Activated CD4-positive, alpha-beta T cell treated with anti-CD3 and anti-CD28 coated beads for 36 hours (primary cell): ENCODE measurements at places on chromosomes 2 and 18.

DNA sequence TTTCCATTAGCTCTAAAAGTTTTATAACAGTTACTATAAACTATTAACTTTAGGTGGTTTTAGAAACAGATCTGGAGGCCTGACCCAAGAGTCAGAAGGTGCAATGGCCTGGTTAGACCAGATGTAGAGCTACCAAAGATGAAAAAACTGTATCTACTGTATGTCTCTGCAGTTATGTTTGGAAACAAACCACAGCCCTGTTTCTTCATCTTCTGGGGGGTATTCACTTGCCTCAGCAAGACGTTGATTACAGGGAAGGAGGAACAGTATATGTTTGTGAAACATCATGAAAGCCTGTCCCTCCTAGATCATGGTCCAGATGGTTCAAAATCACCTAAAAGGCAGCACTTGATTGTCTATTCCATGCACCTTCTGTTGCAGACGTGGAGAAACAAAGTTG lies 220.2 kb downstream of the SUCLG1 start:
- no peak overlapping the region for H3K4me3 ChIP-seq
- peaks cover 13% of the 10 kb centered on the region for H3K27me3 ChIP-seq
- H3K36me3 ChIP-seq: no peaks in the 10 kb centered on the region
- no peaks in the 10 kb centered on the region for H3K4me1 ChIP-seq
- no peak overlapping the region for H3K27ac ChIP-seq
- no peak for DNase-seq

- H3K36me3 ChIP-seq: peaks cover 11% of the 10 kb centered on the region
- no peak for DNase-seq
- H3K27ac ChIP-seq: peak overlapping the region; percentile 81
- no peaks in the 10 kb centered on the region for H3K27me3 ChIP-seq
- H3K4me3 ChIP-seq: peak overlapping the region; percentile 99
- H3K4me1 ChIP-seq: peaks cover 48% of the 10 kb centered on the region
Measured at GRCh38 chr18:23453680-23454058, 582 bp downstream of the RIOK3 start.

GRCh38 chr2:69104261-69104660 lies 91.3 kb downstream of the ANTXR1 start:
- peaks cover 4% of the 10 kb centered on the region for H3K27me3 ChIP-seq
- H3K4me3 ChIP-seq: no peak overlapping the region
- H3K36me3 ChIP-seq: no peaks in the 10 kb centered on the region
- H3K4me1 ChIP-seq: no peaks in the 10 kb centered on the region

- H3K36me3 ChIP-seq: no peaks in the 10 kb centered on the region
- peaks cover 21% of the 10 kb centered on the region for H3K27me3 ChIP-seq
- no peak overlapping the region for H3K4me3 ChIP-seq
- H3K4me1 ChIP-seq: no peaks in the 10 kb centered on the region
Measured at GRCh38 chr2:121855510-121855909, 100.1 kb downstream of the TSN start.
